ENCODE measurements at places on chromosomes 3 and 15. TPM values are rescaled to one million over a fixed set of nuclear protein-coding genes. Genes with fewer than 3 reads are reported as not detected.
A peak's percentile ranks its signal among the peaks of the same experiment; 100 is the strongest.

GRCh38 chr15:83698294-83698693 is 44.4 kb downstream of the ADAMTSL3 start:
- H3K4me3 ChIP-seq: no peak overlapping the region
- peaks cover 3% of the 10 kb centered on the region for H3K4me1 ChIP-seq
- no peaks in the 10 kb centered on the region for H3K27me3 ChIP-seq
- no peaks in the 10 kb centered on the region for H3K36me3 ChIP-seq
- DNase-seq: no peak
- H3K27ac ChIP-seq: no peak overlapping the region

- H3K36me3 ChIP-seq: no peaks in the 10 kb centered on the region
- peak overlapping the region; percentile 71 for H3K27ac ChIP-seq
- no peaks in the 10 kb centered on the region for H3K27me3 ChIP-seq
- H3K4me1 ChIP-seq: peaks cover 21% of the 10 kb centered on the region
Measured at GRCh38 chr3:160291290-160291908, 66.2 kb downstream of the C3orf80 start.

GRCh38 chr15:56538901-56539545 is 74.1 kb upstream of the MNS1 start:
- H3K4me1 ChIP-seq: no peaks in the 10 kb centered on the region
- H3K4me3 ChIP-seq: no peak overlapping the region
- no peak overlapping the region for H3K27ac ChIP-seq
- no peaks in the 10 kb centered on the region for H3K36me3 ChIP-seq
- no peaks in the 10 kb centered on the region for H3K27me3 ChIP-seq

DNA sequence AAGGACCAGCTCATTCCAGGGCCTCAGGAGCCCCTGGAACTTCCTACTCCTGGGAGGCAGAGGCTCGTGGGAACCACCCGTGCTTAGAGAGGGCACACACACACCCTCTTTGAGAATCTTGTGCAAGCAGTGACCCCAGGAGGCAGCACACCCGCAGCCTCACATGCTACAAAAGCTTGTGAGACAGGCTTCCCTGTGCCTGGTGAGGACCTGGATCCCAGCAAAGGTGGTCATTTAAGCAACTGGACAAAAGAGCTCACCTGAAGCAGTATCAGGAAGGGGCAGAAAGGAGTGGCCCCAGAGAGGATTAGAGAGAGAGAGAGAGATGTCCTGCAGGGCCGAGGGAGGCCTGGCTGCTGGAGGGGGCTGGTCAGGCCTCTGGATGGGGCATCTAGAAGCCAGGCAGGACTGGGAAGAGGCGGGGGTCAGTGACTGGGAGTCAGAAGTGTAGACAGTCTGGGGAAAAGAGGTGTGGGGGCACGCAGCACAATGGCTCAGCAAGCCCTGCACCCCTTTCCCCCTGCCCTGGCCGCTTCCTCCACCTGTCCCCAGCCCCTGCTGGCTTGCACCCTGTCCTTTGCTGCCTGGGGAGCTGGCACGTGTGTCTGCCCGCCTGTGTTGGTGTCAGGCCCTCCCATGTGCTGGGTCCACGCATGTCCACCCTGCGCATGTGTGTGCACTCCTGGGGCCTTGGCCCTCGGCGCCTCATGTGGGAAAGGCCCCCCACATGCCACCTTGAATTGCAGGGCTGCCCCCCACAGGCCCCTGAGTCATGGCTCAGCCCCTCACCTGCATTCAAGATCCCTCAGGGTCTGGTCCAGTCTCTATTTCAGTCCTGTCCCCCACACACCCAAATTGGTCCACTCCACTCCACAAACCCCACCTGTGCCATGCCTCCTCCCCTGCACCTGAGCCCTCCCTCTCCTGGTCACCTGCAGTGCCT is 36.9 kb downstream of the TSPAN3 start:
- H3K4me3 ChIP-seq: no peak overlapping the region
- no peaks in the 10 kb centered on the region for H3K27me3 ChIP-seq
- H3K36me3 ChIP-seq: no peaks in the 10 kb centered on the region

- H3K4me3 ChIP-seq: peak within 1 kb of the TSS; percentile 89
- peak; percentile 81 for DNase-seq
- no peaks in the 10 kb centered on the region for H3K36me3 ChIP-seq
- H3K27me3 ChIP-seq: no peaks in the 10 kb centered on the region
- peak within 1 kb of the TSS; percentile 77 for H3K27ac ChIP-seq
Measured at GRCh38 chr3:185253645-185254410, at the start of gene EHHADH. TSS of gene EHHADH (minus strand) at chr3:185254049. CDS start at chr3:185254022, 27 bp downstream.

The LOXL1 gene
- polyA plus RNA-seq: not detected
